Activated T-helper 1 cell treated with anti-CD3 and anti-CD28 coated beads, Interleukin-12 subunit alpha, Interleukin-12 subunit beta, Interleukin-2, Interleukin-4 antibody, amounts not matched to agents 30 ng/mL and 10 ng/mL and 1 ng/mL, durations not matched to agents 14 hours and 24 hours and 36 hours (primary cell): ENCODE measurements at places on chromosomes 3 and 15. TPM values are rescaled to one million over a fixed set of nuclear protein-coding genes. Genes with fewer than 3 reads are reported as not detected.

MKRN2OS gene
- total RNA-seq, result not detected in 2 replicates

DNA sequence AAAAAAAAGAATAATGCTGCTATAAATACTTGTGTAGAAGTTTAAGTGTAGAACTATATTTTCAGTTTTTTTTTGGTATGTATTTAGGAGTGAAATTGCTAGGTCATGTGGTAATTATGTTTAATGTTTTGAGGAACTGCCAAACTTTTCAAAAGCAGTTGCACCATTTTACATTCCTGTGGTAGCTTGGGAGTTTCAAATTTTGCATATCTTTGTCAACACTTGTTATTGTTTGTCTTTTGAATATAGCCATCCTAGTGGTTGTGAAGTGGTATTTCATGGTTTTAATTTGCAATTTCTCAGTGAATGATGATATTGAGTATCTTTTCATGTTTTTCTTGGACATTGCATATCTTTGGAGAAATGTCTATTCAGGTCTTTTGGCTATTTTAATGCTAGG, 30.4 kb downstream of the SKIL start:
- H3K4me3 ChIP-seq, result no peak overlapping the region
- peaks cover 38% of the 10 kb centered on the region for H3K36me3 ChIP-seq
- H3K27me3 ChIP-seq, result no peaks in the 10 kb centered on the region

- peaks cover 23% of the 10 kb centered on the region for H3K4me1 ChIP-seq
- H3K36me3 ChIP-seq, result peaks cover 10% of the 10 kb centered on the region
- peak overlapping the region; percentile 94 for H3K27ac ChIP-seq
- no peak for DNase-seq
- H3K4me3 ChIP-seq, result peak overlapping the region; percentile 96
These were observed 408 bp downstream of the NICN1 start for GRCh38 chr3:49428752-49429080.

CD200 gene
- total RNA-seq, result 141 TPM in 2 replicates

GRCh38 chr3:50139308-50139707, 15.8 kb upstream of the SEMA3F start:
- H3K4me3 ChIP-seq, result no peak overlapping the region
- no peak overlapping the region for H3K27ac ChIP-seq
- H3K27me3 ChIP-seq, result no peaks in the 10 kb centered on the region

- H3K27me3 ChIP-seq, result no peaks in the 10 kb centered on the region
- no peaks in the 10 kb centered on the region for H3K36me3 ChIP-seq
- DNase-seq, result no peak
- H3K27ac ChIP-seq, result peak overlapping the region; percentile 6
- peaks cover 40% of the 10 kb centered on the region for H3K4me1 ChIP-seq
- H3K4me3 ChIP-seq, result no peak overlapping the region
These were observed 100.6 kb downstream of the CHSY1 start for GRCh38 chr15:101151288-101151687.

DNA sequence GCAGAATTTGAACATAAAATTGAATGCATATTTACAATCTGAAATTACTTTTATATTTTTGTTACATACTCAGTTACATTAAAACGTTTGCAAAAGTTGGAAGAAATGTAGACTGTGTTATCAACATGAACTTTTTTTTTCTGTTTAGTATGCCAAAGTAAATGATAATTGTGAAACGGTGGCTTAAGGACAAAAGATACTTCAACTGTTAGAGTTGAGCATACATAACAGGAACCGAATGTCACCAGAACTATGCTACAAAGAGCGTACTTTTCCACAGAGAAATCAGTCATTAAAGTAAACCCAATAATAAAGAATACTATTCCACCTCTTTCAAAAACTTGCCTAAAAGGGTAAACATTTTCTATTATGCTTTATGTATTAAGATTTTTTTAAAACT, 14.3 kb upstream of the DHX36 start:
- no peak overlapping the region for H3K27ac ChIP-seq
- H3K36me3 ChIP-seq, result no peaks in the 10 kb centered on the region
- DNase-seq, result no peak
- H3K4me3 ChIP-seq, result no peak overlapping the region
- H3K4me1 ChIP-seq, result no peaks in the 10 kb centered on the region
- peaks cover 11% of the 10 kb centered on the region for H3K27me3 ChIP-seq

DNA sequence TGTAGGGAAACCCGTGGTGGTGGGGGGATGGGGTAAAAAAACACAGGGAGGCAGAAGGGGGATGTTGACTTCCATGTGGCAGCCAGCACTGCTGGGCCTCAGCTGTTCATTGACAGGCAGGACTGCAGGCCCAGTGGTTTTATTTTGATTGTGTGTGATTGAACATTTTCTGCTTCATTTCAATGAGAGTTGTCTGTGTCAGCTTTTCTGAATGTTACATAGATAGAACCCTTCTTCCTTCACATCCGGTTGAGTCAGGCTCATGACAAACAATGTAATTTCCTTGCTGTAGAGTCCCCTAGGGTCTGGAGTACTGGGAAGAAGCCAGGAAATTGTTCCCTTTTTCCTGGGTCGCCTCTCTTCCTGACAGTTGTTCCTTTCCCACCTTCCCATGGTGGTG, 8.2 kb upstream of the RPP25 start:
- H3K4me3 ChIP-seq, result no peak overlapping the region
- peaks cover 23% of the 10 kb centered on the region for H3K27me3 ChIP-seq

GRCh38 chr15:26722621-26723160, 50.2 kb downstream of the GABRB3 start:
- H3K27ac ChIP-seq, result no peak overlapping the region
- H3K4me1 ChIP-seq, result no peaks in the 10 kb centered on the region
- H3K36me3 ChIP-seq, result no peaks in the 10 kb centered on the region
- no peak overlapping the region for H3K4me3 ChIP-seq
- no peak for DNase-seq

DNA sequence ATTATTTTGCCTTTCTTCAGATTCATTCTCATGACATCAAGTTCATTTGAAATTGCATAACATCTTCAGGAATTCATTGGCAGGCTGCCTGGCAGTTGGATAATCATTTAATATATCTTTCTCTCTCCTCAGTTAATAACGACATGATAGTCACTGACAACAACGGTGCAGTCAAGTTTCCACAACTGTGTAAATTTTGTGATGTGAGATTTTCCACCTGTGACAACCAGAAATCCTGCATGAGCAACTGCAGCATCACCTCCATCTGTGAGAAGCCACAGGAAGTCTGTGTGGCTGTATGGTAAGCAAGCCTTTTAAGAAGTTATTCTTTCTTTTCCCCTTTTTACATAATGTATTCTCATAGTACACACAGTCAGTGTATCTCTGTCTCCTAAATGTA, 38.2 kb downstream of the TGFBR2 start:
- peaks cover 56% of the 10 kb centered on the region for H3K36me3 ChIP-seq
- H3K27me3 ChIP-seq, result no peaks in the 10 kb centered on the region
- H3K4me1 ChIP-seq, result peaks cover 93% of the 10 kb centered on the region
- peak overlapping the region; percentile 57 for H3K4me3 ChIP-seq
- peak; percentile 66 for DNase-seq

STRIT1 gene
- not detected in 2 replicates for total RNA-seq

- no peaks in the 10 kb centered on the region for H3K36me3 ChIP-seq
- no peak overlapping the region for H3K4me3 ChIP-seq
- peaks cover 14% of the 10 kb centered on the region for H3K27me3 ChIP-seq
- peaks cover 11% of the 10 kb centered on the region for H3K4me1 ChIP-seq
These were observed 7.3 kb upstream of the MNS1 start for GRCh38 chr15:56472278-56472677.

GRCh38 chr3:46091046-46091445, 63.8 kb upstream of the XCR1 start:
- H3K27me3 ChIP-seq, result peaks cover 14% of the 10 kb centered on the region
- H3K36me3 ChIP-seq, result peaks cover 9% of the 10 kb centered on the region
- no peak for DNase-seq
- H3K4me1 ChIP-seq, result peaks cover 69% of the 10 kb centered on the region
- no peak overlapping the region for H3K4me3 ChIP-seq
- H3K27ac ChIP-seq, result no peak overlapping the region

DNA sequence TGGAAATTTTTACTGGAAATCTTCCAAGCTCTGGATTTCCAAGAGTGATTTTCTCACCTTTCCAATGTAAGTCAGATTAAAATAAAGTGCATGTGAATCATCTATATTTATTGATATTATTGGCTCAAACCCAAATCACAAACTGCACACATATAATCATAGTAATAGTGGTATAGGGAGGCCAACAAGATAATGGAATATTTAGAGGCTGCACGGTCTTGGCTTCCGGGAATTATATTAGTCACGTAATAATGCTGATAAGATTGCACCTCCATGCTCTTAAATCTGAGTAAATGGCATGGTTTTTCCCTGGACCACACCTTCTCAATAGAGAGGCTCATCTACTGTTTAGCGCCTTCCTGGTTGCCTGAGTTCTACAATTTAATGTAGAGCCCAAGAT, 567.1 kb upstream of the NR2F2 start:
- H3K4me3 ChIP-seq, result no peak overlapping the region
- DNase-seq, result no peak
- H3K27me3 ChIP-seq, result peaks cover 7% of the 10 kb centered on the region
- no peaks in the 10 kb centered on the region for H3K4me1 ChIP-seq
